ENCODE measurements at places on chromosomes 5 and 9. TPM values are rescaled to one million over a fixed set of nuclear protein-coding genes. Genes with fewer than 3 reads are reported as not detected.

BTNL8 gene
- total RNA-seq, result not detected

NFIL3 gene
- total RNA-seq, result 25.2 TPM

GAS1 gene
- total RNA-seq, result 980 TPM

ZCCHC7 gene
- total RNA-seq, result 24.7 TPM
